ENCODE measurements at places on chromosomes 2 and 18. TPM values are rescaled to one million over a fixed set of nuclear protein-coding genes. Genes with fewer than 3 reads are reported as not detected.

GRCh38 chr18:37956902-37957301, 391.3 kb upstream of the CELF4 start:
- no peak for DNase-seq

GLI2 gene
- 14.4 TPM for total RNA-seq

GRCh38 chr2:84865181-84865783, 15.6 kb downstream of the TRABD2A start:
- peak; percentile 8 for DNase-seq

ADAM23 gene
- 9.4 TPM for total RNA-seq

GRCh38 chr2:133077269-133077822, 407.3 kb upstream of the LYPD1 start:
- no peak for DNase-seq

- no peak for DNase-seq
Observed at GRCh38 chr2:72425996-72426395, 278.3 kb upstream of the CYP26B1 start.

DNA sequence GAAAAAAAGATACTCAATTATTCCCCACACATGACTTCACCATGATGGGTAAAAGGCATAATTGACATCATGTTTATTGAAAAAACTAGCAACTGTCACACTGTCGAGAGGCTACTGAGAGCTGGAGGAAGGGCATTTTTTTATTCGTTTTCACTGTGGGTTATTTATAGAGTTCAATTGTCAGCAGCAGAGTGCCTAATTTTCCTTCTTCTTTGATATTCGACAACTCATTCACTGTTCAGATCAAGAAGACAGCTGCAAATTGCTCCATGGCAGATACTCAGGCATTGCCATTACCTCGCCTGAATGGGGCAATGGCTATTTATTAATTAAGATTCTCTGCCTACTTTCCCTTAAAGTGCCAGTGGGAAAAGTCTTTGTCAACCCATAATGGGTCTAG, 197.5 kb upstream of the NRP2 start:
- DNase-seq = no peak

SNED1 gene
- total RNA-seq = 148 TPM

GRCh38 chr2:197710424-197711042, 5.4 kb downstream of the MARS2 start:
- DNase-seq = no peak

- DNase-seq = no peak
Observed at GRCh38 chr2:204542982-204543608, 2.2 kb upstream of the PARD3B start.

C18orf63 gene
- total RNA-seq = not detected

GRCh38 chr18:26992926-26993325, 127.4 kb upstream of the AQP4 start:
- no peak for DNase-seq

- DNase-seq = no peak
Observed at GRCh38 chr2:64700133-64700809, 46.6 kb upstream of the SERTAD2 start.

- no peak for DNase-seq
Observed at GRCh38 chr2:148430101-148430500, 214.4 kb upstream of the EPC2 start.

CD226 gene
- 3.1 TPM for total RNA-seq

DNA sequence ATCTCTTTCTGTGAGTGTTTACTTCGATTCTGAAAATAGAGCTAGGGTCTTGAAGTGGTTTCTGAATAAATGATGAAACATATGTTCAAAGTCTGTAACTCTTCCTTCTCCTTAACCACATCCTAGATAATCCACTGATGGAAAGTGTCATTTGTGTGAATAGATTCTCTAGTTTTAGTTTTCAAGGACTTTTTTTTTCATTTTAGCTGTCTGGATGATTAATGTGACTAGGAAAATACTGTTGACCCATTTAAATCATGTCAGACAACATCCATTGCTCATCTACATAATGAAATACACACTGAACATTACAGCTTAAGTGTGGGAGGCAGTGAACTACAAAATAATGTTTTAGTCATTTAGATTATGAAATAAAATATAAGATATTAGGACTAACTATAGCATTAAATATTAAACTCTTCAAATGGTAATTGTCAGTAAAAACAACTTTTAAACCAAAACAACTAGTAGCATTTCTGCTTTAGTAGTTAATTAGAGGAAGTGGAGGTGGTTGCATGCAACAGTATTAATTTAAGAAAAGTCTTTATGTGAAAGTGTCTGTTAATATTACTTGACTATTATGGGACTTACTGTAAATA, 39.1 kb upstream of the DLX1 start:
- DNase-seq = no peak

MAPRE3 gene
- total RNA-seq = 26.7 TPM
